ENCODE measurements at places on chromosomes 1 and 21. TPM values are rescaled to one million over a fixed set of nuclear protein-coding genes. Genes with fewer than 3 reads are reported as not detected.
A peak's percentile ranks its signal among the peaks of the same experiment; 100 is the strongest.

The ADAM30 gene
- total RNA-seq = not detected

The CSMD2 gene
- total RNA-seq = not detected

The GBP6 gene
- 0.23 TPM for total RNA-seq

The FAM43B gene
- not detected for total RNA-seq

The LGR6 gene
- 0.06 TPM for total RNA-seq

The CD55 gene
- 84.1 TPM for total RNA-seq

The PLPPR4 gene
- not detected for total RNA-seq

The PLA2G2D gene
- total RNA-seq = not detected

The FNBP1L gene
- total RNA-seq = 0.14 TPM

GRCh38 chr1:5983361-5984103 lies 8.7 kb downstream of the NPHP4 start:
- no peaks in the 10 kb centered on the region for H3K27me3 ChIP-seq
- no peak for DNase-seq
- no peaks in the 10 kb centered on the region for H3K4me1 ChIP-seq
- no peak overlapping the region for H3K4me3 ChIP-seq

DNA sequence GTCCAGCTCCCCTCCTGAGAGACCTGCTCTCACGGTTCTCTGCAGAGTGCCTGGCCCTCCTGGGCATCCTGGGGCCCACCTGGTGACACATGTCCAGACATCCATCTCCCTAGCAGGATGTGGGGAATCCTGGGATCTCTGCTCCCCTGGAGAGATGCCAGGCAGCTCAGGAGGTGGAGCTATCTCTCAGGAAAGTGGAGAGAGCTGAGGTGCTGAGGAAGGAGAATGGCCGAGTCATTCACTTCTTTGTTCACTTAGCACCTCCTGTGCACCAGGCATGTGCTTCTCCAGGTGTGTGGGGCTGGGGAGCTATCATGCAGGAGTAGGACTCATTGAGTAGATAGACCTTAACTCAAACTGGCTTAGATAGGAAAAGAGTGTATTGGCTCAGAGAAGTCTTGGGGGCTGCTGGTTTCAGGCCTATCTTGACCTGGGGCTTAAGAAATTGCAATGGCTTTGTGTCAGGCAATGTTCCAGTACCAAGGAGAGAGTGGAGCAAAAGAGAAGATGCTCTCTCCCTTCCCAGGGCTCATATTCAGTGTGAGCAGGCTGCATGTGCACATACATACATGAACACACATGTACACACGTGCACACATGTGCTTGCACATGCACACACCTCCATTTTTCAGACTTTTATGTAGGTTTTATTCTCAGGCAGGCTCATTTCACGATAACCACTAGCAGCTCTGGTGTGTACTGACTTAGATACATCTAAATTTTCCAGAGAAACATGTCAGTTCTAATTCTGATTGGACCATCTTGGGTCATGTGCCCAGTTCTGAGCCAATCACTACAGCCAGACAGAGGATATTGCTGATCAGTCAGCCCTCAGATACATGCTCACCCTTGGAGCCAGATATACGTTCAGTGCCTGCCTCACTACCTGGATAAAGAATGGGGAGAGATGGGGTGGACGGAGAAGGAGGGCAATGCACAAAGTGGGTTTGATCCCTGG lies 437.6 kb downstream of the PTPRU start:
- peaks cover 5% of the 10 kb centered on the region for H3K27me3 ChIP-seq
- H3K4me3 ChIP-seq = no peak overlapping the region
- no peaks in the 10 kb centered on the region for H3K4me1 ChIP-seq

GRCh38 chr1:41683681-41684500 lies 199.4 kb upstream of the EDN2 start:
- H3K36me3 ChIP-seq = peaks cover 2% of the 10 kb centered on the region
- H3K4me3 ChIP-seq = peak overlapping the region; percentile 33
- no peak for DNase-seq
- H3K27me3 ChIP-seq = no peaks in the 10 kb centered on the region
- peak overlapping the region; percentile 47 for H3K27ac ChIP-seq

- peaks cover 3% of the 10 kb centered on the region for H3K4me1 ChIP-seq
- no peak overlapping the region for H3K4me3 ChIP-seq
- H3K36me3 ChIP-seq = no peaks in the 10 kb centered on the region
- H3K27me3 ChIP-seq = no peaks in the 10 kb centered on the region
- DNase-seq = no peak
- H3K27ac ChIP-seq = no peak overlapping the region
Observed at GRCh38 chr1:153697191-153698019, 18.9 kb downstream of the NPR1 start.

- H3K27me3 ChIP-seq = no peaks in the 10 kb centered on the region
- H3K4me1 ChIP-seq = no peaks in the 10 kb centered on the region
- no peak overlapping the region for H3K4me3 ChIP-seq
Observed at GRCh38 chr1:232193451-232193783, 436.5 kb downstream of the SIPA1L2 start.

- H3K27ac ChIP-seq = no peak overlapping the region
- H3K27me3 ChIP-seq = peaks cover 8% of the 10 kb centered on the region
- no peaks in the 10 kb centered on the region for H3K36me3 ChIP-seq
- H3K4me1 ChIP-seq = no peaks in the 10 kb centered on the region
- DNase-seq = no peak
Observed at GRCh38 chr1:20259646-20260045, 31.0 kb upstream of the VWA5B1 start.

DNA sequence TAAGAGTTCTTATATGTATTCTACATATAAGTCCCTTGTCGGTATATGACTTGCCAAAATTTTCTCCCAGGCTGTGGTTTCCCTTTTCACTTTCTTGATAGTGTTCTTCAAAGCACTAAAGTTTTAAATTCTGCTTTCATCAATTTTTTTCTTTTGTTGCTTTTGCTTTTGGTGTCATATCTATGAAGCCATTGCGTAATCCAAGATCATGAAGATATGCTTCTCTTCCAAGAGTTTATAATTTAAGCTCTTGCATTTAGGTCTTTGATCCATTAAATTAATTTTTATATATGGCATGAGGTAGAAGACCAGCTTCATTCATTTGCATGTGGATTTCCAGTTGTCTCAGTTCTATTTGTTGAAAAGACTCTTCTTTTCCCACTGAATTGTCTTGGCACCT lies 22.2 kb downstream of the DESI2 start:
- DNase-seq = no peak
- H3K27me3 ChIP-seq = no peaks in the 10 kb centered on the region
- H3K27ac ChIP-seq = no peak overlapping the region
- peaks cover 47% of the 10 kb centered on the region for H3K36me3 ChIP-seq
- H3K4me3 ChIP-seq = no peak overlapping the region

- peak; percentile 76 for DNase-seq
- H3K36me3 ChIP-seq = peaks cover 16% of the 10 kb centered on the region
- H3K27ac ChIP-seq = peak within 1 kb of the TSS; percentile 98
- H3K27me3 ChIP-seq = no peaks in the 10 kb centered on the region
- H3K4me1 ChIP-seq = peaks cover 44% of the 10 kb centered on the region
- peak within 1 kb of the TSS; percentile 83 for H3K4me3 ChIP-seq
Observed at GRCh38 chr21:41361786-41362604, at the start of gene MX2. TSS of gene MX2 (plus strand) at chr21:41362027. CDS start at chr21:41376907, 14,880 bp downstream.

- H3K27ac ChIP-seq = no peak overlapping the region
- H3K27me3 ChIP-seq = no peaks in the 10 kb centered on the region
- no peaks in the 10 kb centered on the region for H3K4me1 ChIP-seq
- no peak overlapping the region for H3K4me3 ChIP-seq
- peaks cover 19% of the 10 kb centered on the region for H3K36me3 ChIP-seq
- no peak for DNase-seq
Observed at GRCh38 chr1:160227034-160227433, 21.9 kb downstream of the PEA15 start.

DNA sequence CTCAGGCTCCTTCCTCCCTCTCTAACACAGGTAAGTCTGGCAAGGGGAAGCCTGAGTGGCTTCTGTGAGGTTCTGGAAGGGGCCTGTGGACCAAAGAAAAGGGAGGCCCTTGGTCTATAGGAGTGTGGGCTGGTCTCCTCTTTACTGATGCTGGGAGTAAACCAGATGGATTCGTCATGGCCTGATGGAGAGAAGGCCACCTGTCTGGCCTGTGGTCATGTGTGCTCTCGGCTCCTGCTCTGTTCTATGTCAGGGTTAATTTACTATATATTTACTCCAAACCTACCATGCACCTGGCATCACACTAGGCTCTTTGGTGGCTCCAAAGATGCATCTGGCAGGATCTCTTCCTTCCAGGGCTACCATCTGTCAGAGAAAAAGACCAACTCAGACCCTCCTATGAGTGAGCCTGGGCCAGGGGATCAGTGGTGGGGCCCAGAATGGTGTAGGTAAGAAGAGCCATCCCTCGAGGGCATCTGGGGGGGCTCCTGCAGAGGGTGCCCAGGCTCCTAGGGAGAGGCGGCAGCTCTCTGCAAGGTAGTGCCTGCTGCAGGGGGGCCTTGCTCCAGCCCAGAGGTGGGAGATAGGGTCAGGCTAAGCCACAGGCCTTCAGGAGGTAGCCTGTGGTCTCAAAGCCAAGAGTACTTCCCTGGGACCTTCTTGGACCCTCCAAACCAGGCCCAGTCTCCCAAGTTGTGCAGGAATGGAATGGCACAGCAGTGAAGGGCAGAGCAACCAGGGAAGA lies 68.2 kb upstream of the SELENON start:
- H3K4me3 ChIP-seq = no peak overlapping the region
- peaks cover 40% of the 10 kb centered on the region for H3K4me1 ChIP-seq
- no peaks in the 10 kb centered on the region for H3K36me3 ChIP-seq
- no peak overlapping the region for H3K27ac ChIP-seq
- no peak for DNase-seq

DNA sequence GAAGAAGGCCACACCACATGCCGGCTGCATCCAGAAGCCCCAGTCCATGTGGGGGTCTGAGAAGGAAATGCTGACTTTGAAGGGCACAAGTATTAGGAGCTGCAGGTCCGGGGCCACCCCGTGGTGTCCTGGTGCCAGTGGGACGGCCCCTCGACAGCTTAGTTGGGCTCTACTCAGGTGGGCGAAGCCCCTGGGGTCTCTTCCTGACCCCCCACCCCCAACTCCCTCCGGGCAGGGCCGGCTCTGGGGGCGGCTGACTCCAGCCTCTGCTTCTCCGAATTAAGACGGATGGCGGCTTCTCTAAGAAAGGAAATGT lies 62.1 kb upstream of the TTC34 start:
- H3K4me3 ChIP-seq = no peak overlapping the region
- H3K4me1 ChIP-seq = no peaks in the 10 kb centered on the region
- H3K27me3 ChIP-seq = peaks cover 3% of the 10 kb centered on the region

- H3K36me3 ChIP-seq = peaks cover 13% of the 10 kb centered on the region
- no peak for DNase-seq
- no peak overlapping the region for H3K27ac ChIP-seq
- H3K4me3 ChIP-seq = no peak overlapping the region
- H3K4me1 ChIP-seq = no peaks in the 10 kb centered on the region
Observed at GRCh38 chr21:32448803-32449594, 36.5 kb downstream of the EVA1C start.

DNA sequence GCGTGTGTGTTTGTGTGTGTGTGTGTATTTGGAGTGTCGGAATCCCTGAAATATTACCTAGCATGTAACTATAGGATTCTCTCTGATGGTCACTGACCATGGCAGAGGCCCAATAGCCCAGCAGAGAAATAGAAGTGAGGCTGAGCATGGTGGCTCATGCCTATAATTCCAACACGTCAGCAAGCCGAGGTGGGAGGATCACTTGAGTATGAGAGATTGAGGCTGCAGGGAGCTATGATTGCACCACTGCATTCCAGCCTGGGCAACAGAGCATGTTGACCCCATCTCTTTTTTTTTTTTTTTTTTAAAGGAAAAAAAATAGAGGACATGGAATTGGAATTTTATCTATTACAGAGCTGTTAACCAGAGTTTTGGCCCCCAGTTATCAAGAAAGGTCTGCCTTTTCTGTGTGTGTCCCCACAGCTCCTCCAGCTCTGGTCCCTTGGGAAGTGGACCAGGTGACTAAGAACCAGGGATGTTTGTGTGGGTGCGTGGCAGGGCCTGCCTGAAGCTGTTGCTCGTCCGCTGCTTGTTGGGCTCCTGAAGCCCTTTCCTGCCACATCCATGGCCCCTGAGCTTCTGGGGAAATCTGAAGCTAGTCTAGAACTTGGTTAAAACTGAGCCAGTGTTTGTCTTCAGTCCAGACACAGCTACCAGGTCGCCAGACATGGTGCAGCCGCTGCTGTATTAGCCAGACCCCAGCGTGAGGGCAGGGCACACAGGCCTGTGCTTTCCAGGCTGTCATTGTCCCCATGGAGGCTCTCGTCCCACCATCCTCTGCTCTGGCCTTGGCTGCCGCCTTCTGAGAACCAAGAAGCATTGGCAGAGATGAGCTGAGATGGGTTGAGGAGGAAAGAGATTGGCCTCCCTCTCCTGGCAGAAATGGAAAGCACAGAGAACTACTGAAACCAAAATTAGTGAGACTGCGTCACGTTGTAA lies 25.5 kb downstream of the CAPN9 start:
- H3K27ac ChIP-seq = no peak overlapping the region
- no peaks in the 10 kb centered on the region for H3K36me3 ChIP-seq
- no peak overlapping the region for H3K4me3 ChIP-seq

- no peaks in the 10 kb centered on the region for H3K4me1 ChIP-seq
- no peaks in the 10 kb centered on the region for H3K36me3 ChIP-seq
- no peak for DNase-seq
- no peak overlapping the region for H3K27ac ChIP-seq
- H3K4me3 ChIP-seq = no peak overlapping the region
Observed at GRCh38 chr1:192633533-192634253, 2.3 kb upstream of the RGS13 start.

GRCh38 chr1:158093376-158093775 lies 87.3 kb upstream of the CD1D start:
- H3K36me3 ChIP-seq = no peaks in the 10 kb centered on the region
- H3K27me3 ChIP-seq = no peaks in the 10 kb centered on the region

- no peak overlapping the region for H3K27ac ChIP-seq
- H3K27me3 ChIP-seq = peaks cover 14% of the 10 kb centered on the region
- peaks cover 1% of the 10 kb centered on the region for H3K4me1 ChIP-seq
- H3K4me3 ChIP-seq = no peak overlapping the region
- DNase-seq = peak; percentile 19
- no peaks in the 10 kb centered on the region for H3K36me3 ChIP-seq
Observed at GRCh38 chr1:237864338-237865244, 26.1 kb downstream of the ZP4 start.

- peaks cover 29% of the 10 kb centered on the region for H3K4me1 ChIP-seq
- H3K36me3 ChIP-seq = peaks cover 10% of the 10 kb centered on the region
- DNase-seq = no peak
- H3K27ac ChIP-seq = no peak overlapping the region
- H3K4me3 ChIP-seq = no peak overlapping the region
- H3K27me3 ChIP-seq = no peaks in the 10 kb centered on the region
Observed at GRCh38 chr1:42014823-42015222, 96.1 kb upstream of the HIVEP3 start.

DNA sequence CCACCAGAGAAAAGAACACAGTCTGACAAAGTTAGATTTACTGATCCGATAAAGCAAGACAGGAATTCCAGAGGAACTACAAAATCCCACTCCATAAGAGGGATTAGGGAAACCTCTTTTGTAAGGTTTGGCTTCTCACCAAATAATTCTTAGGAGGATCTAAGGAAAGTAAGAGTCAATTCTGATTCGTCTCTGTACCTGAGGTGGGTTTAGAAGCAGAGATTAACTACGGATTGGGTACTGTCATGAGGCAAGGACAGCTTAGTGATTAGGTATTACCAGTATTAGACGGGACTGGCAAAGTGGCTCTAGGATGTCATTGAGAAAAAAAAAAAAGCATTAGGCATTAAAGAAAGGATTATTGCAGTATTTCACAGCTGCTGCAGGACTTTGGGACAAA lies 371.7 kb upstream of the BRINP3 start:
- DNase-seq = no peak
- H3K27me3 ChIP-seq = no peaks in the 10 kb centered on the region
- no peak overlapping the region for H3K27ac ChIP-seq
- no peak overlapping the region for H3K4me3 ChIP-seq
- no peaks in the 10 kb centered on the region for H3K36me3 ChIP-seq
